ENCODE measurements at places on chromosomes 12 and 14. TPM values are rescaled to one million over a fixed set of nuclear protein-coding genes. Genes with fewer than 3 reads are reported as not detected.

Gene ATF1
- 22.3 TPM for total RNA-seq

Gene AMN
- total RNA-seq = 12.4 TPM

Gene NRDE2
- 12.2 TPM for total RNA-seq

Gene PLEKHD1
- not detected for total RNA-seq

Gene TMEM121
- total RNA-seq = 0.48 TPM

Gene BCAT1
- total RNA-seq = 8.9 TPM

Gene MYL6B
- total RNA-seq = 54.2 TPM

Gene WASHC3
- total RNA-seq = 30.1 TPM
